ENCODE measurements at places on chromosomes 1 and 21.

DNA sequence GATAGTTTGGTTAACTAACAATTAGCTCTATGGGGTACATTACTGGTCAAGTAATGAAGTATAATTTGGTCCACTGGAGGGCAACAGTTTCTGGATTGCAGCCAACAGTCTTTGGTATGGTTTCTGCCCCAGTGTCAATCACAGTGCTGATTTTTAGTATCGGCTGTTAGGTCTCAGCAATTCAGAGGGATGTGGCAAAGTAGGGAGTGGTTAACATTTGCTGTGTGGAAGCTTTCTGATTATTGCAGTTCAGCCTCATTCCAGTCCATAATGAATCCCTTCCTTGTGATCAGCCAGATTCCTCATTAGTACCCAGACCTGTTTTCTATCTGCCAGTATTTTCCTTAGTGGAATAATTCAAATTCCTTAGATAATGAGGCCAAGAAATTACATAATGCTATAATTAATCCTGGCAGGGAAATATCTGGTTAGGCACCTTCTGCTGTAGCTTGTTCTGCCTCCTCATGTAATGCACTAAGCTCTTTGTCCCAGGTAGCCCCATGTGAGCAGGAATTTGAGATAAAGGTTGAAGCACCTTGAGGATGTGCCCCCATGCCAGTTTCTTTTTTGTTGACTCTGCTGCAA, 14.0 kb downstream of the F3 start:
- no peak for DNase-seq

DNA sequence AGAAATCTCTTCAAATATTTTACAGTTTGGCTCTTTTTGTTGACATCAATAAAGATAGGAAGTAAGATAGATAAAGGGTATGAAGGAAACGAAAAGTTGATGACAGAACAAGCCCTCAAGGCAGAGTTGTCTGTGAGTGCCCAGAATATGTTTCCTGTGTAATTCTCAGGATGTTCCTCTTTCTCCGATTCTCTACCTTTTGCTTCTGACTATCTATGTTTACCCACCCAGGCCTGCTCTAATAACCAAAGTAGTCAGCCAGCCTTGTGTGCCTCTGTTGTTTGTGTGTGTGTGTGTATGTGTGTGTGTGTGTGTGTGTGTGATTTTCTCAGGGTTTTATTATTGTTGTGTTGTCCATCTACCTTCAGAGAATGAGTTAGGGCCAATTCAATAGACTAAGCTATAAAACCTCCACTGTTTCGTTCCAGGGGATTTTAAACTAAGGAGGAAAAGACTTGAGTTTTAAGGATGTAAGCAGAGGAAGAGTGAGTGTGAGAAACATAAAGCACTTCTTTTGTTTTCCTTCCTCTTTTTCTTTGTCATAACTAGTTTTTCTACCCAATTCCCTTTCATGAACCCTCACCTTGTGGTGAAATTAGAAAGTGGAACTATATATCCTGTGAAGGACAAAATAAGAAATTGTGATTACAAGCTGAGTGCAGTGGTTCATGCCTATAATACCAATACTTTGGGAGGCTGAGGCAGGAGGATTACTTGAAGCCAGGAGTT, 627.4 kb upstream of the NR5A2 start:
- no peak for DNase-seq

DNA sequence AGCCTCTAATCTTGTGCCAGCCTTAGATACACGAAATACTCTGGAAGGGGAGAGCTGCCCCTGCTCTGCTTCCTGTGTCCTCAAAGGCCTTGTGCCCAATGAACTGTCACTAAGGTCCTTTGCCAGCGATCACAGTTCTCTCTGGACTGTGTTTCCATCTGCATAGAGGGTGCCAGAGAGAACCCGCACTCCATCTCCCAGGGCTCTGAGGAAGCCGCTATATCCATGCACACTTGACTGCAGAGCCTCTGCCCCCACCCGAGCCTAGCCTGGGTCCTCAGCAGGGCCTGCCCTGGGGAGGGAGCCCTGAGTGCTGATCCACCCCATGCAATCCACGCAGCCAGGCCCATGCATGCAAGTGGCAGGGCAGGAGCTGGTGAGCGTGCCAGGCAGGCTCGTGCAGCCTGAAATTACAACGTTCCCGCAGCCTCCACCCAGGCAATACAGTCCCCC, 30.6 kb upstream of the KIF21B start:
- DNase-seq = no peak

GRCh38 chr1:53551428-53551995, 92.3 kb downstream of the DMRTB1 start:
- no peak for DNase-seq

DNA sequence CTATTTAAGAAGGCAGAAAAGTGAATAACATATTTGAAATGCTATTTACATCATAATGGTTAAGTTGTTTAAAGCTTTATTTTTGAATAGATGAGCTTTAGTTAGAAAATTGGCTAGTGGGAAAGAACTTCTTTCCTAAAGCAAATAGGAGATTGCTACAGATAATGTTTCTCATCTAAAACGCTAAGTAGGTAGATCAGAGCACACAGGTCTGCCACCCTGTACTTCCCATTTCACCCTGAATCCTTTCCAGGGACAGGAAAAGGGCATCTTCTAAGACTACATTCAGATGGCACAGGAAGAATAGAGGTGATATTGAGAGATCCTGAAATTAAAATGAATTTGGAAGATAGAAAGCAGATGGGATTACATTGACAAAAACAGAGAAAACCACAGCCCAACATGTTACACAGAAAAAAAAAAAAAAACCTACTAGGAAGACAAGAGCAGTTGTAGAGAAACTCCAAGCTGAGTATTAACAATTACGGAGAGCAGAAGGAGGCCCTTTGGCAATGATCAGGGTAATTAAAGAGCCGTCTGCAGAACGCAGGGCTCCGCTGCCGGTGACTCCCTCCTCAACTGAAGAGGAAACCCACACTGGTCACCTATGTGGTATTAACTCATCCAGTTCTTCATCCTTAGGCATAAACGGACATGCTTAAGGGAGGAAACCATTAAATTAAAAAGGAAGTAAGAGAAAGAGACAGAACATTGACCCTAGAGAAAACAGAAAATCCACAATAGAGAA, 53.6 kb upstream of the MAP10 start:
- no peak for DNase-seq

GRCh38 chr1:151859891-151860293, 6.4 kb upstream of the THEM5 start:
- no peak for DNase-seq

GRCh38 chr1:117959364-117959763, 29.8 kb downstream of the WDR3 start:
- DNase-seq = no peak

DNA sequence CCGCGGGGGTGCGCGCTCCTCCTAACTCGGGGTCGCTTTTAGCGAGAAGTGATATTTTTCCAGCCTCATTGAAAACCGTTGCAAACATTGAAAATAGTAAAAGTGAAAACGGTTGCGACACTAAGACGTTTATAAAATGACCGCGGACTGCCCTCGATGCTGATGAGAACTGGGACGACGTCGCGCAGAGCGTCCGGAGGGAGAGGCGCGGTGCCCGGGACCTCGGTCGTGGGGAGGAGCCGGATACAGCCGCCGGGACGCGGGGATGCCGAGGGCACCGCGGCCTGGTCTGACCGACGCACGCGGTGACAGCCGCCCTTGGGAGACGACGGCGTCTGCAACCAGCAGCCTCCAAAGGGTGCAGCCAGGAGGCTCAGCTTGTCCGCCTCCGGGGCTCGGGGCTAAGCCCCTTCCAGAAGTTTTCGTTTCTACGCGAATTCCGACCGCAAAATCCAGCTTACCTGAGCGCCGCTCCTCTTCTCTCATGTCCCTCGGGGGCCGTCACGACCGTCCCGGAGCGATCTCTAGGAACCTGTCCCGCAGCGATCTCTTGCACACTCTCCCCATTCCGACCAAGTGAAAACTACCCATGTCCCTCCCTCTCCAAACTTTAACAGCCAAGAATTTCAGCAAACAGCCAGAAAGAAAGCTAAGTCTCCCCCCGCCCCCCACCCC, 144.4 kb upstream of the ETS2 start:
- no peak for DNase-seq

GRCh38 chr1:182731852-182732575, 47.6 kb upstream of the RGS8 start:
- DNase-seq = no peak

- DNase-seq = no peak
These were observed 16.9 kb downstream of the MTF2 start for GRCh38 chr1:93095804-93096585.

DNA sequence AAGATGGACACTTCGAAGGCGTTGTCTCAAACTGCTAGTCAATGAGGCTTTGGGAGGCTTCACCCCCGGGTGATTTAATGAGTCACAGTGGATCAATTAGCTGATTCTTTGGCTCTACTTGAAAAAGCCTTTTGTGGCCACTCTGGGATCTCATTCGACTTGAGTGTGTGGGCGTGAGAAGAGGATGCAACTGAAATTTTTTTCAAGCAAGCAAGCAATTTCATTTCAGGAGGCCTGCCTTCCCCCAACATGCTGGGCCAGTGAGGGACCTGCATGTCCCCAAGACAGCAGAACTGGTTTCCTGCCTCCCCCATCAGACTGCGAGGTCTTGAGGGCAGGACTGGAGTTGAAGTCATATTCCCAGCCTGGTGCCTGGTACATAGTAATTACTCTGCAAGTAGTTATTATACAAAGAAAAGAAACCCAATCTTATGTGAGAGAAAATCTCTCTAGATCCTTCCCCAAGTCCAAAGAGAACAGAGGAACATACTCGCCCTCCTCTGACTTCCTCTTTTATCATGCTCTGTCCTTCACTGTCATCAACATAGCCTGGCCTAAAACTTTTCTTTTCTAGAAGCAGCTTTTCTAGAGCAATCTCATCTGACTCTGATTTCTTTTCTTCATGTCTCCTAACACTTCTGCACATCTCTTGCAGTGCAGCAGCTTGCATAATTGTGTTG, 22.7 kb downstream of the SYT6 start:
- no peak for DNase-seq

DNA sequence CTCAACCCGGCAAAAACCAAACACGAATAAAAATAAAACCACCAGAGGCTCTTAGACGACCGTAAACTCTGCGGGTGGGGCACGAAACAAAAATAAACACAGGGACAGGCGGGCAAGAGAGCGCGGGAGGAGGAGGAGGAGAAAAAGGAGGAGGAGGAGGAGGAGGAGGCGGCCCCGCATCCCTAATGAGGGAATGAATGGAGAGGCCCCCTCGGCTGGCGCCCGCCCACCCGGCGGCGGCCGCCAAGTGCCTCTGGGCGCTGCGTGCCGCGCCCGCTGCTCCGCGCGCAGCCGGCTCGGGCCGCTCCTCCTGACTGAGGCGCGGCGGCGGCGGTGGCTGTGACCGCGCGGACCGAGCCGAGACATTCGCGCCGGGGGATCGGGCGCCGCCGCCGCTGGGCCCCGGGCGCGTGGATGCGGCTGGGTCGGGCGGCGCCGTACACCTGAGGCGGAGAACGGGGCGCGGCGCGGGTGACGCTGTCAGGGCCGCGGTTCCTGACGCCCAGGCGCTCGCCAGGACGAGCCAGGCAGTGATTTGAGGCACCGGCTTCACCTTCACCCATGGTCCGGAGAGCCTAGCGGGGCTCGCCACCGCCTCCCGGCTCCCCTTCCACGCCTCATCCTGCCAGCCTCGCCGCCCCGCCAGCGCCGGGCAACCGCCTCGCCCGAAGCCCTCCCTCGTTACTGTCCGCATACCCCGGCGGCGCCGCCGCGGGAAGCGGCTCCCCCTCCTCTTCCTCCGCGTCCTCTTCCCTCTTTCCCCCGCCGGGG, at the start of gene MARK1:
MARK1 (plus strand) TSS at position 229 of the 771 bp plus-strand sequence. CDS start 687 bp downstream, outside the sequence.
- DNase-seq = no peak

- no peak for DNase-seq
These were observed 622.5 kb upstream of the NR5A2 start for GRCh38 chr1:199404976-199405375.

GRCh38 chr1:99621340-99621901, 24.5 kb upstream of the PALMD start:
- no peak for DNase-seq

DNA sequence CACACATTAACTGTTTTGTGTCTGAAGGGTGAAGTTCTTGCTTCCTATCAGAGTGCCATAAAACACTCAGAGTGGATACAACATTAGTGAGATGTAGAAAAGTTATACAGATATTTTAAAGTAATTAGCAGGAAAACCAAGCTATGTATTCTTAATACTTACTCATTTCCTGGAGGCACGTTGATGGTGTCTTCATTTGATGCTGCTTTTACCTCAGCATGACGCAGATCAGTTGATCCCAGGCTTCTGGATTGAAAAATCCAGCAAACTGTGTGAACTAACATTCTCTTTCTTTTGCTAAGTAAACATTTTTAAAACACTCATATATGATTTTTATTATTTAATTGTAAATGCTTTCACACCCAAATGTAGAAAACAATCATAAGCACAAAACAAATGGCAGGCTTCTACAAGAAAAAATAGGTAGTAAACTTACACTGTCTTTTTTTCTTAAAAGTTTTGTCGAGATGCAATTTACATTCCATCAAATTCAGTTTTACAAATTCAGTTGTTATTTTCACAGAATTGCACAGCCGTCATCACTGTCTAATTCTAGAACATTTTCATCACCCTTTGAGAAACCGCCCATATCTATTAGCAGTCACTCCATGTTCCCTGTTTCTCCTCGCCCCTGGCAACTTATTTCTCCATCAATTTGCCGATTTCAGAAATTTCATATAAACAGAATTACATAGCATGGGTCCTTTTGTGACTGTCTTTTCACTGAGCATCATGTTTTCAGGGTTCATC, 198.9 kb downstream of the LRRC7 start:
- no peak for DNase-seq

DNA sequence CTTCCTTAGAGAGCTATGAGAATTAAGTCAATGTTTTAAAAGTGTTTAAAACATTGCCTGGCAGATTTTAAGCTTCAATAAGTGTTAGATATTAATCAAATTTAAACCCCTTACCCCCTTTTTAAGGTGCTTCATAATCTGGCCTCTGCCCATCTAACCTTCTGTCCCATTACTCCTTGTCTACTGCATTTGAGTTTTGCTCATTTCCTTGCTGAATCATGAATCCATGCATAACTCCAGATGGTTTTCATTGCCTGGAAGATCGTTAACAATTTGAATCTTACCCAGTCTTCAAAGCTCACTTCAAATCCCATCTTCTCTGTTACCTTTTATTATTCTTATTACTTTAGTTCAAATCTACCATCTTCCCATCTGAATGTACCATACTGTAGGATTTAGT, 4.6 kb downstream of the HJV start:
- no peak for DNase-seq

All from activated naive CD4-positive, alpha-beta T cell (primary cell).